Ascending aorta (tissue), 2 donors: ENCODE measurements at places on chromosomes 6 and 20.

GRCh38 chr20:33664762-33665144, 2.0 kb upstream of the ACTL10 start:
- H3K4me1 ChIP-seq = peaks cover 9% of the 10 kb centered on the region
- peak overlapping the region; percentile 96 for H3K27ac ChIP-seq
- DNase-seq = no peak
- peaks cover 4% of the 10 kb centered on the region for H3K36me3 ChIP-seq
- H3K27me3 ChIP-seq = no peaks in the 10 kb centered on the region

GRCh38 chr6:41054511-41054910, 1.5 kb downstream of the APOBEC2 start:
- H3K4me3 ChIP-seq = no peak overlapping the region
- no peaks in the 10 kb centered on the region for H3K36me3 ChIP-seq
- H3K4me1 ChIP-seq = no peaks in the 10 kb centered on the region
- no peak for DNase-seq
- H3K27me3 ChIP-seq = no peaks in the 10 kb centered on the region

DNA sequence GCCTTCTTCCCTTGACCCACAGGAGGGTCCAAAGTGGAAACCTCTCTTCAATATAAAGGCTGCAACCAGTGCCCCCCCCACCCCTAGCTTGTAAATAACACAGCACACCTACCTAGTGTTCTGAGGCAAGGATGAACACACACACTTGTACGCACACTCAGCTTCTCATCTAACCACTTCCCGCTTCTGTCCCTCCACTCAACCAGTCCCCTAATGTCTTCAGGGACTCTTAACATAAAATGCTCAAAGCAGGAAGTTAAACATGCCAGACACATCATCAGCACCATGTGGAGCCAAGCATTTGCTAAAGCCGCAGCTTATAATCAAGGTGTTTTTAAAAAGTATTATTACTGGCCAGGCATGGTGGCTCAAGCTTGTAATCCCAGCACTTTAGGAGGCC, 35.3 kb downstream of the FOXQ1 start:
- DNase-seq = no peak
- no peak overlapping the region for H3K27ac ChIP-seq
- H3K4me1 ChIP-seq = no peaks in the 10 kb centered on the region

DNA sequence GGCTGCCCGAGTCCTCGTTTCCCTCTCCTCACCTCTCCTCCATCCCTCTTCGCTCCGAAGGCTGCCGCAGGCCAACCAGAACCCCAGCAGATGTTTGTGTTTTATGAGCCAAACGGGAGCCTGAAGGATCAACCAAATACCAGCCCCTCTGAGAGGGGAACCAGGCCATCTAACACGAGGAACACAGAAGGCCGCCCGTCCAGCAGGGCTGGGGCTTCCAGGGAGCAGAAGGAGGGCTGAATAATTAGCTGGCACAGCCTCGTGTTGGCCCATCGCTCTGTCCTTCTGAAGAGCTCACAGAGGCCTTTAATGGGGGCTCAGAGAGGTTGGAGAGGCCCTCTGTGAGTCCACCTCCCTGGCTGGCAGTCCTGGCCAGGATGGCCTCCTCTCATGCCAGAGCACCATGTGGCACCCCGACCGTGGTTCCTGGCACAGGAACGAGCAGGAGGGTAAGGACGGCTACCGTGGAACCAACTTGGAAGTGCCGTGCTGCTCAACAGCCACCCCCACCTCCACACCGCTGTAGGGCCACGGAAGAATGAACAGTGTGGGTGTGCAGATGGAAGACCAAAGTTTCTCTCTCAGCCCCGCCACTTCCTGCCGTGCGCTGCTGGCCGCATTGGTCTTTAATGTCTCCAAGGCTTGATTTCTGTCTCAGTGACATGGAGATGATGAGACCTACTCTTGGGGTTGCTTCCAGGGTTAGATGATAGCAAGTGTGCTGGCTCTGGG, 155.2 kb downstream of the SCML4 start:
- no peak for DNase-seq
- no peaks in the 10 kb centered on the region for H3K36me3 ChIP-seq
- H3K4me1 ChIP-seq = no peaks in the 10 kb centered on the region
- no peak overlapping the region for H3K27ac ChIP-seq
- H3K27me3 ChIP-seq = no peaks in the 10 kb centered on the region
- no peak overlapping the region for H3K4me3 ChIP-seq

DNA sequence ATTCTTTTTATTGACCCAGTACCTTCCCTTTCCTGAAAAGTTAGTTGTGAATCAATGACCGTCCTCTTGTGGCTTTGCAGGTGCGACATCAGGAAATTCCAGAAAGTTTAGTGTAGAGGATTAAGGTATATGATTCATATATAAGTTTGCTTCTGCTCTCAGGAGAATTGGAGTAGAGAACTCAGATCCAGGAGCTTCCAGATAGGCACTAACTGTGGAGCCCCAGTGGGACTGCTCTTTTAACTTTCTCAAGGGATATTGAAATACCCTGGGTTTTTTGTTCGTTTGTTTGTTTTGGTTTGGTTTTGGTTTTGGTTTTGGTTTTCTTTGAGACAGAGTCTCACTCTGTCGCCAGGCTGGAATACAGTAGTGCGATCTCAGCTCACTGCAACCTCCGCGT, 9.5 kb downstream of the TAAR2 start:
- H3K4me1 ChIP-seq = no peaks in the 10 kb centered on the region
- no peak for DNase-seq
- H3K27ac ChIP-seq = no peak overlapping the region
- H3K4me3 ChIP-seq = no peak overlapping the region

DNA sequence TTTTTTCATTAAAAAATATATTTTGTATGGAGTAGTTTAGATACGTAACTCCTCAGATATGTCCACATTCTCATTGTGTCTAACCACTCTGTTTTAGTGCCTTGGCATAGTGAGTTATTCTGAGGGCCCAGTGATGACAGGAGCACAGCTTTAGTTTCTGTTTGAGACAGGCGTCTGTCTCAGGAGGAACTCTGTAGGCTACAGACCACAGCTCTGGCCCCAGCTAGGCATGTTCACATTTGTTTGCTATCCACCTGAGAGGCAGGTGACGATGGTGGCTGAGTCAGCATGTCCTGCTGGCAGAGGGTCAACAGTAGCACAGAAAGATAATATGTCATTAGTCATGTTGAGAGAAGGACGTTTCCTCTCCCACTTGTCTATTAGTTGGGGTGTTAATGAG, 16.3 kb downstream of the LRRC1 start:
- H3K4me3 ChIP-seq = no peak overlapping the region
- peak overlapping the region; percentile 8 for H3K27ac ChIP-seq

DNA sequence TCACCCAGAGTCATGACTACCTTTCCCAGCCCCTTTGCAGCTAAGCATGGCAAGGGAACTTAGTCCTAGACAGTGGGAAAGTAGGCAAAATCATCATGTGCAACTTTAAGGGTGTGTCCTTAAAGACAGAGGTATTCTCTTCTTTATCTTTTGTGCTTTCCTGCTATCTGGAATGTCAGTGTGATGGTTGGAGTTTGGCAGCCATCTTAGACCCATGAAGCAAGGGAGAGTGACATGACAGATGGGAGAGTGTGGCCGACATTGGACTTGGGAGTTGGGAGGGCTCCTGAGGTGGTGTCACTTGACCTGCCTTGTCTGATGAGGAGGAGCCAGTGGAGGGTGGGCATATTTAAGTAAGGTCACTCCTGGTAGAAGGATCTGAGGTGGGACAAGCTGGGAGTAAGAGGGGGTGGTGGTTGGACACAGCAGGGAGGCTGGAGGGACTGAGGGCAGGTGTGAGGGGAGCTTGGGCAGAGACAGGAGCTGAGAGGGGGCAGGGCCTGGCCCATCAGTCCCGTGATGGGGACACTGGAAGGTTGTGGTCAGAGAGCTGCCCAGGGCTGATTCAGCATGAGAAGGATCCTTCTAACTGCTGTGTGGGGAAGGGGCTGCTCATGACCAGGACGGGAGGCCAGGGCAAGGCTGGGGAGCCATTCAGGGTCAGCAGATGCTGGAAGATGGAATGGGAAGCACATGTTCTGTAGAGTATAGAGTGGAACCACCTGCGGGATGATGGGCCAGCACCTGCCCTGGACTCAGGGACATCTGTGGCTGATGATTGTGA, 29.5 kb upstream of the SULF2 start:
- H3K27ac ChIP-seq = no peak overlapping the region
- H3K4me1 ChIP-seq = no peaks in the 10 kb centered on the region
- no peak overlapping the region for H3K4me3 ChIP-seq
- DNase-seq = no peak

GRCh38 chr20:62760471-62760855, 35.8 kb upstream of the MRGBP start:
- no peaks in the 10 kb centered on the region for H3K36me3 ChIP-seq
- no peak overlapping the region for H3K27ac ChIP-seq
- H3K4me3 ChIP-seq = no peak overlapping the region
- H3K27me3 ChIP-seq = no peaks in the 10 kb centered on the region
- H3K4me1 ChIP-seq = no peaks in the 10 kb centered on the region

DNA sequence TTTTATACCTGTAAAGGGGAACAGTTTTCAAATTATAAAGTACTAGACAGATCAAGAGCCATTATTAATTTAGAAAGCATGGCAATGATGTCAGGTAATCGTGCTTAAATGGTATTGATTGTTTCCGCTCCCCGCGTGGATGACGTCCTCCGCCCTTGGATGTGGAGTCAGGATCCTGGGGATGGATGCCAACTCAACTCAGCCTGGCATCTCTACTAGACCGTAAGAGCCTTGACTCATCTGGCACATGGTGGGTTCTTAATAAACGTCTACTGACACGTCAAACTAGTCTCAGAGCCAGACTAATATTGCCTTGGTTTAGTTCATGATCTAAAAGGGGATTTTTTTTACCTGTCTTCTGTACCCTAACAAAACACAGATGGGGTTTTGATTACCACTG, 80.2 kb downstream of the LRFN2 start:
- no peaks in the 10 kb centered on the region for H3K27me3 ChIP-seq
- DNase-seq = no peak
- no peaks in the 10 kb centered on the region for H3K36me3 ChIP-seq
- H3K4me1 ChIP-seq = no peaks in the 10 kb centered on the region
- H3K27ac ChIP-seq = no peak overlapping the region

- no peaks in the 10 kb centered on the region for H3K27me3 ChIP-seq
- peak overlapping the region; percentile 13 for H3K27ac ChIP-seq
- no peaks in the 10 kb centered on the region for H3K36me3 ChIP-seq
- H3K4me1 ChIP-seq = no peaks in the 10 kb centered on the region
- no peak overlapping the region for H3K4me3 ChIP-seq
- DNase-seq = no peak
Observed at GRCh38 chr6:124888581-124889371, 73.5 kb upstream of the RNF217 start.

DNA sequence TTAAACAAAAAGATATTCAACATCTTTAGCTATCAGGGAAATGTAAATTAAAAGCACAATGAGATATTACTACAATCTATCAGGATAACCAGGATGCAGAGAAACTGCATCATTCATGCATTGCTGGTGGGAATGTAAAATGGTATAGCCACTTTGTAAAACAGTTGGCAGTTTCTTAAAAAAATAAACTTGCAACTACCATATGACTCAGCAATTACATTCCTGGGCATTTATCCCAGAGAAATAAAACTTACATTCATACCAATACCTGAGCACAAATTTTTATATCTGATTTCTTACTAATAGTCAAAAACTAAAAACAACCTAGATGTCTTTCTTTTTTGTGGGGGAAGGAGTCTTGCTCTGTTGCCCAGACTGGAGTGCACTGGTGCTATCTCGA, 190.3 kb upstream of the TAB2 start:
- no peaks in the 10 kb centered on the region for H3K27me3 ChIP-seq
- no peaks in the 10 kb centered on the region for H3K4me1 ChIP-seq
- no peak overlapping the region for H3K4me3 ChIP-seq
- H3K27ac ChIP-seq = no peak overlapping the region
- H3K36me3 ChIP-seq = no peaks in the 10 kb centered on the region

GRCh38 chr6:1311400-1312202, at the start of gene FOXQ1:
Gene FOXQ1 (plus strand): TSS chr6:1312098. CDS start chr6:1312705, 607 bp downstream.
- peaks cover 20% of the 10 kb centered on the region for H3K27me3 ChIP-seq
- H3K4me1 ChIP-seq = peaks cover 5% of the 10 kb centered on the region
- H3K36me3 ChIP-seq = no peaks in the 10 kb centered on the region
- H3K4me3 ChIP-seq = peak within 1 kb of the TSS; percentile 58
- DNase-seq = no peak
- no peak within 1 kb of the TSS for H3K27ac ChIP-seq

DNA sequence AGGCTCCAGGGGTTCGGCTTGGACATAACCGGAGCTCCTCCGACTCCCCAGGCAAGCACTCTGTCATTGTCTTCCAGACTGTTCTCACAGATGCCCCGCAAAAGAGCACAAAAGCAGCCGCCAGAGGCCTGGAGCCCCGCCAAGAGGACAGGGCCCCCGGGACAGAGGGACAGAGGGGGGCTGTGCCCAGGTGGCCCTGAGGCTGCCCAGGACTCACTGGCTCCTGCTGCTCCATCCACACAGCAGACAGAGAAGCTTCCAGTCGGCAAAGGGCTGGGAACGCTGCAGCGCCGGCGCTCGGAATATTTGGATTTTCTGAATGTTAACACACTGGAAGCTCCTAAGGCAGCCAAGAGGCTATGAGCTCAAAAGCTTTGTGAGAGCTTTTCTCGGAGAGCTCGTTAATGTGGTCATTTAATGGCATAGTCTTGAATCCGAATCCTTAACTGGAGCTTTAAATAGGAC, 68.0 kb upstream of the QKI start:
- H3K4me1 ChIP-seq = peaks cover 4% of the 10 kb centered on the region
- H3K4me3 ChIP-seq = peak overlapping the region; percentile 57
- H3K36me3 ChIP-seq = no peaks in the 10 kb centered on the region
- DNase-seq = no peak

DNA sequence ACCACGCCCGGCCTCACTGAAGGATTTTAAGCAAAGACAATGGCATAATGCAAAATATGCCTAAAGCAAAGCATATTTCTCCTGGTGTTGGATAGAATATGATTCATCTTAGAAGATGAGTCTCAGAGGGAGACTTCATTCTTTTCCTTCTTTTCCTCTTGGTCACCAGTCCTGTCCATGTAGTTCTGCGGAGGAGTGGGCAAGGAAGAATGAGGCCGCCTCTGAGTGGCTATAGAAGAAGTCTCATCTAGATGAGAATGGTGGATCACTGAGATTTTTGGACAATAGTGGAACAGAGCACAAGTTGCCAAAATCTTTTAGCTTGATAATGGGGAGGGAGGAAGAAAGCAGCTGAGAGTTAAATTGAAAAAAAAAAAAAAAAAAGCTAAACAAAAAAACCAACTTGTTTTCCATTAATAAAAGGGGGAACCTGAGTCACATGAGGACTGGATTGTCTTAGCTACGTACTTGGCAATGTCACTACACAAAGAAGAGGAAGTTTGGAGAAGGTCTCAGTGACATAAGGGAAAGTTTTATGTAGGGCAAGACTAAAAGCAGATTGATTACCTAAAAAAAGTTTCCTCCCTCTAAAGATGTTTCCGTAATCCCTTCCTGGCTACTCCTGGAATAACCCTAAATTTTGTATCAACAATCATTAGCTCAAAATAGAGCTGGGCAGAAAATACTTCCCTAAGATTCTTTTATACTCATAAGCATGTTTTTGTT, 6.0 kb downstream of the CD83 start:
- no peaks in the 10 kb centered on the region for H3K36me3 ChIP-seq
- H3K27me3 ChIP-seq = no peaks in the 10 kb centered on the region
- no peak overlapping the region for H3K27ac ChIP-seq
- H3K4me1 ChIP-seq = no peaks in the 10 kb centered on the region

DNA sequence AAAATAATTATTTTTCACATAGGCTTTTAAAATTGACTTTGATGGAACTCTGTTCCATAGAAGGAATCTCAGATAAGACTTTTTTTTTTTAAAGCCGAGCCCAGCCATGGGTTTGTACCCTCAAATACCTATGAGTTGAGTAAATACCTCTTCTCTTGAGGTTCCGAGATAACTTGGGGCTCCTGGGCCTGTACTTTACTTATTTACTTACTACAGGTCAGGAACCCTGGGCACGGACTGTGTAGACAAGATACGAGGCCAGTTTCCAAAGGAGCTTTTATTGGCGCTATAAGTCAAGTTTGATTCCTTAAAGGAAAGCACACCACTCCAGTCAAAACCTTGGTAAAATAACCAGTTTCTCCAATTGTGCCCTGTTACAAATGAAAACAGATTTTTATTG, 7.5 kb downstream of the AFG1L start:
- H3K4me1 ChIP-seq = no peaks in the 10 kb centered on the region
- no peaks in the 10 kb centered on the region for H3K36me3 ChIP-seq
- H3K27ac ChIP-seq = no peak overlapping the region
